ENCODE measurements at places on chromosomes 7 and 10.

DNA sequence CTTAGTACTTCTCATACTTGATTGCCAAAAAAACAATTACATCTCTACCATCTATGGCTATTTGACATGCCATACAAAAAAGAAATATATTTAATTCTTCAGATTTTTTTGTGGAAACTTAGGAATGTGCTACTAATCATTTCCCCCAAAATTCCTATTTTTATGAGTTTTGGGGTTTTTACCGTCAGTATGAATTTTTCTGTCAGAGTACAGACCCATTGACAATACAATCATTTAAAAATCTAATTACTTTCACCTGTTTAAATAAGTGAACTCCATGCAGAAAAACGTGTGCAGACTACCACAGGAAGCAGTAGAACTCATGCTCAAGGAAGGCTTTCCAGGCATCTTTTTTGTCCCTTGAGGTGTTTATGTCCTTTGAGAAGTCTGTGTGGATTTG lies 48.8 kb upstream of the FOXP2 start:
- no peak for DNase-seq

- DNase-seq: no peak
These were observed 92.5 kb downstream of the KMT2E start for GRCh38 chr7:105106473-105106872.

DNA sequence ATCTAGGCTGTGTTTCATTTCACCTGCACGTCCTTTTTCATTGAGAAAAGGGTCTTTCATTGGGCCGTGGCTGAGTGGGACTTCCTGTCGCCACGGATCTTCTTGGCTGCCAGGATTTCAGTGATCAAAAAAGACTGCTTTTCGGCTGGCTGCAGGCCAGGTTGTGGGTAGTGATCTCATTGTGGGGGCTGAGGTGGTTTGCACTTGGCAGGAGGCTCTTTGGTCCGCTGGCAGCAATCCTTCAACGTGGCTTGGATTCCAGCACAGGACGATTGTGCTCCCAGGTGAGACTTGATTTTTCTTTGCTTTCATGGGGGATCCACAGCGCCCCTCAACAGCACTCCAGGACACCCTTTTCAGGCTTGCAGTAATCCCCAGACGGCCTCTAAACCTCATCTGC lies 29.0 kb upstream of the ZNF273 start:
- no peak for DNase-seq

GRCh38 chr7:26398427-26398755 lies 106.7 kb downstream of the SNX10 start:
- peak; percentile 67 for DNase-seq

DNA sequence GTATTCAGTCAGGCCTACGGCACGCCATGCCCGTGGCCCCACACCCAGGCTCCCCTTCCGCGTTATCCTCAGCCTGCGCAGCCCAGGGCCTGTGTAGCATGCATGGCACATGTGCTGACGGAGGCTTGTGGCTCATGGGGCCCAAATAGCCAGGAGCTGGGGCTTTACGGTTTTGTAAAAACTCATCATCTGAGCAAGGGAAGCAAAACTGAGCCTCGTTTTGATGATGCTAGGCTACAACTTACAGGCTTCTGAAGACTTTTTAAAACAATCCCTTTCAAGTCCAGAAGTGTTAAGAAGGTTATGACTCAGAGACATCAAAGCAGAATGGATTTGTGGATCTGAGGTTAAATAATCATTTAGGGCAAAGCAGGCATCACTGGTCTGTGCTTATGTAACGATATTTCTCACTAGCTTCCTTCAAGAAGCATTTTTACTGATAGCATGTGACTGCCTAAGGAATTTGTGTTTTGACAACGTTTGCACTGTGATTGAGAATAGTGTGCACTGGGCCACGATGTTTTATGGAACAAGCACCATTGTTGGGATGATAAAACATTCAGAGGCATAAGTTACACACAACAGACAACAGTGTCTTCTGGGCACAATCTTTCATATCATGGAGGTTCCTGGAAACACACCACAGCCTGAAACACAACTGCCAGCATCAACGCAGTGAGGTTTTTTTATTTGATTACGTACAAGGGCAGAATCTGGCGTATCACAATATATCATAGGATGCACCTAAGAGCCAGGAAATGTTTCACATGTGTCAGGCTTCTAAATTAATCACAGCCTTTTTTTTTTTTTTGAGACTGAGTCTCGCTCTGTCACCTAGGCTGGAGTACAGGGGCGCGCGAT lies 274.3 kb downstream of the CCDC3 start:
- no peak for DNase-seq

DNA sequence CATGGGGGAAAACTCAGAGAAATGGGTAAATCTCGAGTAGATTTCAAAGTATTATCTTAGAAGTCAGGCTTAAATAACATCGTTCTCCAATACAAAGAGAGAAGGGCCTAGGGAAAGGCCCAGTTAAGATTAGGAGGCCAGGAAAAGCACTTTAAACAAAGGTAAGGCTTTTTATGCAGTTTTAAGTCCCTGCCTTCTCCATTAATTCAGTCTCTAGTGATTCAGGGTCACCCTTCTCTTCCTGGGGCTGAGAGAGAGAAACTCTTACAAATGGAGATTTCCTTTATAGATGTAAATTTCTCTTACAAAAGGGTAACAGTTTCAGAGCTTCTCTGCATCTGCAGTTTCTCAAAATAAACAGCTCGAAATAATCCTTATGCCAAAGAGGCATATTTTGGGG lies 179.3 kb downstream of the HECW1 start:
- DNase-seq: no peak

- DNase-seq: no peak
These were observed 66.4 kb downstream of the HK1 start for GRCh38 chr10:69344591-69345252.

DNA sequence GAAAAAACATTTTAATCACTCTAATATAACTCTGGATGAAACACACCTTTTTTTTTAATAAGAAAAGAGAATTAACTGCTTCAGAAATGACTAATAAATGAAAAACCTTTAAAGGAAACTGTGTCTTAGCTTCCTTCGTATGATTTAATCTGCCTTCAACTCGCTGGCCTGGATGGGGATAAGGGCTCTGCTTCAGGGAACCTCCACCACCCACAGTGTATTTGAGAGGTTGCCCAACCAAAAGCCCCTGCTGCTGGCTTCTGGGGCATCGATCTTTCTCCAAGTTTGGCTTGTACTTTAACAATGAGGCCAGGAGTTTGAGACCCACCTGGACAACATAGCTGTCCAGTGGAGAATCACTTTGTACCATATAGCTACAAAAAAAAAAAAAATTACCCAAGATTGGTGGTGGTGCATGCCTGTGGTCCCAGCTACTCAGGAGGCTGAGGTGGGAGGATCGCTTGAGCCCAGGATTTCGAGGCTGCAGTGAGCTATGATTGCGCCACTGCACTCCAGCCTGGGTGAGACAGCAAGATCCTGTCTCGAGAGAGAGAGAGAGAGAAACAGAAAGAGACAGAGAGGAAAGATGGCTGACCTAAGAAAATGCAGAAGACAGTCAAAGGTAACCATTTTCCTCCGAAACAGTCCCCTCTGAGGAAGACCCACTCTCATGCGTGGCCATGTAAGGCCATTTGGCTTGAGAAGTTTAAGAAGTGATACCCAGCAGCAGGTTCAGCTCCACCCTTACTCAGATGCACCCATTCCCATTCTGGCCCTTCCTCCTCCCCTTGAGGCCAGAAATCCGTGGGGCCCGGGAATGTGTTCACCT lies 13.6 kb upstream of the LIMK1 start:
- no peak for DNase-seq

GRCh38 chr7:35969066-35969465 lies 168.2 kb downstream of the SEPTIN7 start:
- peak; percentile 45 for DNase-seq

- no peak for DNase-seq
These were observed 12.2 kb downstream of the ARPC1B start for GRCh38 chr7:99386584-99387238.

GRCh38 chr10:43310872-43311271 lies 44.0 kb upstream of the RASGEF1A start:
- DNase-seq: no peak

DNA sequence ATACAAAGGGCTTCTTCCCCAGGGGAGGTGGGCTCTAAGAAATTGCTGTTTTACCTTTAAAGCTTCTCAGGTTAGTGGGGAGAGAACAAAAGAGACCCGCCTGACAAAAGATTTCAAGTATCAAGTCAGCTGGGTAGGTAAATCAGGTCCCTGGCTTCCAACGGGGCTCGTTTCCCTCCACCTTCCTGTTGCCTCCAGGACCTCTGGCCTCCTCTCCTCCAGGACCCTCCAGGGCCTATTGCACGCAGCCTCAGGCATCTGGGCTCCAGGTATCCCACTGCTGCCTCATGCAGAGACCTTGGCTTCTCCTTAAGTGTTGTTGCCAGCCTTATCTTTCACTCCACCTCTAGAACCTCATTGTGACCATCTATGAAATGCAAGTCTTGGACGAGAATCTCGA lies 2.9 kb downstream of the BNIP3 start:
- no peak for DNase-seq

- no peak for DNase-seq
These were observed 173.0 kb upstream of the NEBL start for GRCh38 chr10:21069929-21070700.

DNA sequence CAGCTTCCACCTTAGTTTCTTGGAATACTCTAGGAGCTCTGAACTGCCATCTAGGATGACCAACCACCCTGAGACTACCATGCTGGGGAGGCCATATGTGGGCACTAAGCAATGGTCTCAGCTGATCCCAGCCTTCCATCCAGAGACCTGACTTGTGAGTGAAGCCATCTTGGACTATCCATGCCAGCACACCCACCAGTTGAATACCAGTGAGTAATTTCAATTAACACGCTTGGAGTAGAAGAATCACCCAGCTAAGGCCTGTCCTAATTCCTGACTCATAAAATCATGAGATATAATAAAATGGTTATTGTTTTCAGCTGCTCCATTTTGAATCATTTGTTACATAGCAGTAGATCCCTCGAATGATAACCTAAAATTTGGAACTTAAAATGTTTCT lies 5.2 kb upstream of the KIF5B start:
- DNase-seq: no peak

GRCh38 chr7:149860821-149861727 lies 12.7 kb upstream of the ATP6V0E2 start:
- peak; percentile 83 for DNase-seq

DNA sequence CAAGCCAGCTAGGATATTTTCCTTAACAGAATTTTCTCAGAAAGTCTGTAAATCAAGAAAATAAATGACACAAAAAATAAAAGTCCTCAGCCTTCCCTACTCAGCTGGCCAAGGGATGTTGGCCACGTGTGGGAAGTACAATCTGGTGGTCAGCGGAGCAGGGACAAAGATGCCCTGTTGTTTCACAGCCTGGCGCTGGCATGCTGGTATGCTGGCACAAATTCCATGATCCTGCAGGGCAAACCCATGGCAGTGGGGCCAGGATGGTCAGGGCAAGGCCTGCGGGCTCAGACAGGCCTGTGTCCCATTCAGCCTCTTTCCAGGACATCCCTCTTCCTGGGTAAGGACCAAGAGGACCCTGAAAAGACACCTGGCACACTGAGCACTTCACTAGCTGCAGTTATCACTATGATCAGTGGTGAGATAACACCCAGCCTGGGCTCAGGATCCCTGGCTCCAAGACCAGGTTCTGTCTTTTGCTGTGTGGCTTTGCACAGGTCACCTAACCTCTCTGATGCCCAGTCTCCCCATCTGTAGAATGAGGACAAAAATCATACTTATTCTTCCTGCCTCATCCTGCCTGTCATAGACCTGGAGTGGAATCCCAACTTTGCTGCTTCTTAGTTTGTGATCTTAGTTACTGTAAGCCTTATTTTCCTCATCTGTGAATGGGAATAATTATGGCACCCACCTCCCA lies 10.8 kb upstream of the HSPA12A start:
- DNase-seq: no peak

GRCh38 chr10:46520941-46521340 lies 35.5 kb downstream of the GPRIN2 start:
- DNase-seq: peak; percentile 43

DNA sequence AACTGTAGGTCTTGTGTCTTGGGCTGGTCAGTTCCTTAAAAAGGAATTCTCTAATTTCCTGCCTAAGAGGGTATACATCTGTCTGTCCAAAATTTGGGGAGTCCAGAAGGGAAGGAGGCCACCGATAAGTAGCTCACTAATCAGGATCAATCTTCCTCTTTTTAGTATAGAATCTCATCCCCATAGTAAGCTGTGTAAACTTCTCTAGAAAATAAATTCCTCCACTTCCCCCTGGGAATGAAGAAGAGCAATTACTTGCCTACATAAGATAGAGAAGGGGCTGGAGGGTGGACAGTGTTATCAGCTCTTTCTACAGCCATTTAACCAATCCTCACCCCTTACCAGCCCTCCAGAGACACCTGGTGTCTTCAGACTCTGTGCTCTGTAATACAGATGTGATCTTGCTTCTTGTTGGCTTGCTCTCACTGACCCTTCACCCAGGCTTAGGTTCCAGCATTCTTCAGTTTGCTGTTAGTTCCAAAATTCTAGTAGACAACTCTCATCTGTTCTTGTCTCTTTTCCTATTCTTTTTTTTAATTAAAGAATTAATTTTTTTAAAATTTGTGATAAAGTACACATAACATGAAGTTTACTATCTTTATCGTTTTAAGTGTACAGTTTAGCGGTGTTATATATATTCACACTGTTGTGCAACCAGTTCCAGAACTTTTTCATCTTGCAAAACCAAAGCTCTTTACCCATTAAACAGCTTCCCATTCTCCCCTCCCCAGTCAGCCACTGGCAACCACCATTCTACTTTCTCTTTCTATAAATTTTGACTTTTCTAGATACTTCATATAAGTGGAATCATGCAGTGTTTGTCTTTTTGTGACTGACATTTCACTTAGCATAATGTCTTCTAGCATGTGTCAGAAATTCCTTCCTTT lies 6.5 kb upstream of the PRKAR2B start:
- no peak for DNase-seq
